ENCODE measurements at places on chromosomes 7 and 10. TPM values are rescaled to one million over a fixed set of nuclear protein-coding genes. Genes with fewer than 3 reads are reported as not detected.
A peak's percentile ranks its signal among the peaks of the same experiment; 100 is the strongest.

GRCh38 chr7:97011104-97011503, 5.8 kb downstream of the DLX6 start:
- DNase-seq: no peak

Gene MRLN
- not detected for total RNA-seq

DNA sequence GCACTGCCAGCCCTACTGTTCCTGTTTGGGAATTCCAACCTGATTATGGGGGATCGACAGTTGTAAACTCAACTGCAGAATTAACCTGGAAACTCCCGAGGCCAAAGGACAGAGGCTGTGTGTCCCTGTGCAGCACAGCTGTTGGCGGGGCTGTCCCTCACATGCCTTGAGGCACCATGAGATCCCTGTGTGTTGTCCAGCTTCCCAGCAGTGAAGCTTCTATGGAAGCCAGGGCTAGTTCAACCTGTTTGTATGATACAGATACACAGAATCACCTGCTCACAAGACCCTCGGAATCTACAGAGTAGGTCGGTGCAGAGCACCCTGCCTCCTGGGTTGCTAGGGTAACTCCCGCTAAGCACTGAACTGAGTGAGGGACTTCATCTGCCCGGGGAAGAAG, 61.0 kb upstream of the EFCAB10 start:
- no peak for DNase-seq

GRCh38 chr7:142313528-142313927, 55.7 kb upstream of the PRSS58 start:
- peak; percentile 45 for DNase-seq

DNA sequence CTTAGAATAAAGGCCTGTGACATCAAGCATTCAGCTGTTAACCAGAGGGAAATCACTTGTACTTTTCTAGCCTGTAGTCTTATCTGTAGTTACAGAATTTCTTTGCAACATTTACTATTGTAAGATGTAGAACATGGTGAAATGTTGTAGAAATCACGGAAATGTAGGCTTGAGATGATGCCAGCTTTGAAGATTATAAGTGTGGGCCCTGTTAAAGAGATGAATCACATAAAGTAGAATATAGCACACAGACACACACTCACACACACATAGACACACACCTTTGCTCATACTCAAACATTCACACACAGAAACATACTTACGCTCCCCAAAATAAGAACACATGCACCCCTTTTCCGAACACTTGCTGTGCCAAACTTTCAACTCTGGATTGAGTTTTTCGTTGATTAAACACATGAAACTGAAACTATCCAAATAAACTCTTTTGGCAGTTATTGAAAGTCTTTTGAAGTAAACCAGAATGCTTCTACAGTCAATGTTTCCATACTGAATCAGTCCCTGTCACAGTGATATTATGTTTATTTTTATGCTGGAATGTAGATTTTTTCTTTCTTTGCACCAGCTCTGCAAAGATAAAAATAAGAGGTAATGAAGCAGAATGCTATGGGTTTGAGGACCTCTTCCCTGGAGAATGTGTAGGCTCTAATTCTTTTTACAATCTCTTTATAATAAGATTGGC, 230.3 kb upstream of the MEOX2 start:
- DNase-seq: no peak

DNA sequence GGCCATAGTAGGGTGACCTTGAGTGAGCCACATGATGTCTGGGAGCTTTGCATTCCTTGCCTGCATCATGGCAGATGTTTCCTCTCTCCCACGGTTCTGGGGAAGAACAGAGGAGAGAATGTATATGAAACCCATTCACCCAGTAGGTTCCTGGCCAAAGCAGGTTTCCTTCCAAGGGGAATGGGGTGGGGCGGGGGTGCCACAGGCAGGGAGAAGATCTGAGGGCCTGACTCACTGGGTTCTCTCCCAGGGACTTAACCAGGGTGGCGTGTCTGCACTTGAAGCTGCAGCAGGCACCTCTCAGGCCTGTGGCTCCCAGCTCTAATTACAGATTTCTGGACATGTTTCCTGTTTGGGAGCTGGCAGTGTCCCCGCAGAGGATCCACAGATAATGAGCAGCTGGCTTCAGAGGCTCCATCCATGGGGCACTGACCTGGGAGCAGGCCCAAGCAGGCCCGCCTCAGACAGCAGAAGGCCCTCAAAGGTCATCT, 50.2 kb upstream of the ZMIZ1 start:
- DNase-seq: no peak

Gene CDH23
- total RNA-seq: 4.0 TPM

DNA sequence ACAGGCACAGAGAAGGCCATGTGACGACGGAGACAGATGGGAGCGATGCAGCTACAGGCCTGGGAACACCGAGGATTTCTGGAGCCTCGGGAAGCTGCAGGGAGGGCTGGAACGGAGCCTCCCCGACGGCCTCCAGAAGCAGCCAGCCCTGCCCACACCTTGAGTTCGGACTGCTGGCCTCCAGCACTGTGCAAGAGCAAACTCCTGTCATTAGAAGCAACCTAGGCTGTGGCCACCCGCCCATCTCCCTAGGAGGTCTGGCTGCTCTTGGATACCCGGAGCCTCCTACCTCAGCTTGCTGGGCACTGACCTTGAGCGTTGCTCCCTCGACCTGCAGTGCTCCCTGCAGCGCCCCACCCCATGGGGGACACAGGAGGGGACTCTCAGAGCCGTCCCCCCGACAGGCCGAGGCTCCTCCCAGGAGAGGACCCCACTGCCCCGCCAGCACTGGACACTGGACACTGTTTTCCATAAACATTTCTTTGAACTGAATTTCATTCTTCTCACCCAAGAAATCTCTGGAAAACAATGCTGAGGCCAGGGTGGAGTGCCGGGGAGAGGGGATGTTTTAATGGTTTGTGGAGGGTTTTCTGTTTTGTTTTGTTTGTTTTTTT, 22.5 kb upstream of the TNRC18 start:
- DNase-seq: no peak

GRCh38 chr7:141397236-141398163, 153.7 kb upstream of the AGK start:
- DNase-seq: no peak

DNA sequence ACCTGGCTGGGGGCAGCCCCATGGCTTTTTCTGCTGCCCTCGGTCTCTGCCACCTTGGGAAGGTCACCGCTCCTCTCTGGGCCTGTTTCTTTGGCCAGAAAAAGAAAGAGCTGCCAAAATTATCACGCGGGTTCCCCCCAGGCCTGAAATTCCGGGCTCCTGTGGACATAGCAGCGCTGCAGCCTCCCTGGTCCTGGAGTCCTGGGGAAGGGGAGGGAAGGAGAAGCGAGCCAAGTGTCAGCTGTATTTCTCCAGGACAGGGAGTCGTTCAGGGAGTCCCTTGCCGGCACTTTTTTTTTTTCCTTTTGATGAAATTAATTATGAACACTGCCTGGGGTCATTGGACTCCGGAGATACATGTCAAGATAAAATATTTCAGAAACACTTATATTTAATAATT, 152.3 kb upstream of the GPR26 start:
- DNase-seq: no peak

Gene BICC1
- not detected for total RNA-seq

DNA sequence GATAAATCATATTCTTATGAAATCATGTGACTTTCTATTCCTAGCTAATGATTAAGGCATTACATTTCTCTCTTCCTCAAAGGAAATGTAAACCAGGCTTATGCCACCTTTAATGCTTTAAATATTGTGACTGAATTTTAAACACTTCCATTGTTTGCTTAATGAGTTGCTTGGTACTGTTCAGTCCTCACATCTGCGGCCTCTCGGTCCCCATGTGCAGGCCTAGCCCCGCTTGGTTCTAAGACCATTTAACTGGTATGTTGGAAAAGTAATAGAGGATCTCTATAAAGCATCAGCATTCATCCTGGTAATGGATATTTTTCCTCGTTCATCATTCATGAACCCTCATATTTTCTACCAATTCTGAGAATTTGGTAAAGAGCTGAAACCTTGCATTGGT, 27.4 kb downstream of the THSD7A start:
- no peak for DNase-seq

DNA sequence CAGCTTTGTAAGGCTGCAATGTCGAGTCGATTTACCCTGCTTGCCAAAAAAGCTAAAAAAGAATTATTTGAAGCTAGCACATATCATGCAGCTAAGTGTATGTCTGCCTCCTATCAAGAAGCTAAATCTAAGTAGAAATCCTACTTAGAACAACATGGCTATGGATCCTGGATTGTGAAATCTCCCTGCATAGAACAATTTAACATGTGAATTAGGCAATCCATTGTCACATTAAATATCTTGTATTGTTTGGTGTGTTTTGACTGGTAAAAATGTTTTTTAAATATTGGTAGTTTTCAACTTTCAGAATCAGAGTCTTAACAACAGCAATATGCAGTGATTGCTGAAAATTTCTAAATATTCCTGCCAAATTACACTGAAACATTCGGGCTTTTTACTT, 73.3 kb downstream of the SKIDA1 start:
- no peak for DNase-seq

Gene UCMA
- total RNA-seq: not detected

Gene UPK3BL2
- total RNA-seq: 44.9 TPM

- no peak for DNase-seq
Measured at GRCh38 chr7:65390588-65390987, 16.9 kb downstream of the ZNF92 start.

DNA sequence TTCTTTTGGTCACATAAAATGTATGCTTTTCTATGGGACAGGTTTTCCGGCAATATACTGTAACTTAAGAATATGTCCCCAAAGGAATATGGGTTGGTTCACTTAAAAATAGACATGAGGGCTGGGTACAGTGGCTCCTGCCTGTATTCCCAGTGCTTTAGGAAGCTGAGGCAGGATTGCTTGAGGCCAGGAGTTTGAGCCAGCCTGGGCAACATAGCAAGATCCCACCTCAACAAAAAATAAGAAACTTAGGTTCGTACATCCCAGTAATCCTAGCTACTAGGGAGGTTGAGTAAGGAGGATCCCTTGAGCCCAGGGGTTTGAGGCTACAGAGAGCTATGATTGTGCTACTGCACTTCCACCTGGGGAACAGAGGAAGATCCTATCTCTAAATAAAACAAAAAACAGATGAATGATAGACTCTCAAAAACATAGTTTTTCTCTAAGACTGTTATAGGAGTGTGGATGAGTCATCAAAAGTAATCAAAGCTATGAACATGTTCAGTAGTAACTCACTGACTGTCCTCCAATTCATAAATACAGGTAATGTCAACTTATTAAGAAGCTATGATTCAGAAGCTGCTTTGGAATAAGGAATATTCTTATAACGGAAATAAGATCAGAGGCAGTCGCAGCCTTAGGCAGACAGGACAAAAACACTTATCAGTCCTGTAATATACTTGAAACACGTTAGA, 2.6 kb upstream of the SEC31B start:
- DNase-seq: no peak

- no peak for DNase-seq
Measured at GRCh38 chr10:131902211-131902610, 1.4 kb downstream of the PPP2R2D start.
